ENCODE measurements at places on chromosomes 6 and 20. TPM values are rescaled to one million over a fixed set of nuclear protein-coding genes. Genes with fewer than 3 reads are reported as not detected.
A peak's percentile ranks its signal among the peaks of the same experiment; 100 is the strongest.

GRCh38 chr6:145189836-145190235, 545.5 kb downstream of the EPM2A start:
- H3K4me3 ChIP-seq, result no peak overlapping the region
- H3K27ac ChIP-seq, result no peak overlapping the region
- H3K36me3 ChIP-seq, result no peaks in the 10 kb centered on the region
- no peak for DNase-seq

- no peak for DNase-seq
- H3K36me3 ChIP-seq, result no peaks in the 10 kb centered on the region
- no peak overlapping the region for H3K4me3 ChIP-seq
- H3K4me1 ChIP-seq, result no peaks in the 10 kb centered on the region
- H3K27me3 ChIP-seq, result peaks cover 28% of the 10 kb centered on the region
- H3K27ac ChIP-seq, result no peak overlapping the region
Observed at GRCh38 chr20:20344476-20344875, 23.4 kb upstream of the INSM1 start.

GRCh38 chr6:80921861-80922460, 815.5 kb downstream of the BCKDHB start:
- no peaks in the 10 kb centered on the region for H3K27me3 ChIP-seq
- H3K4me1 ChIP-seq, result no peaks in the 10 kb centered on the region
- no peaks in the 10 kb centered on the region for H3K36me3 ChIP-seq
- DNase-seq, result no peak
- no peak overlapping the region for H3K4me3 ChIP-seq

DNA sequence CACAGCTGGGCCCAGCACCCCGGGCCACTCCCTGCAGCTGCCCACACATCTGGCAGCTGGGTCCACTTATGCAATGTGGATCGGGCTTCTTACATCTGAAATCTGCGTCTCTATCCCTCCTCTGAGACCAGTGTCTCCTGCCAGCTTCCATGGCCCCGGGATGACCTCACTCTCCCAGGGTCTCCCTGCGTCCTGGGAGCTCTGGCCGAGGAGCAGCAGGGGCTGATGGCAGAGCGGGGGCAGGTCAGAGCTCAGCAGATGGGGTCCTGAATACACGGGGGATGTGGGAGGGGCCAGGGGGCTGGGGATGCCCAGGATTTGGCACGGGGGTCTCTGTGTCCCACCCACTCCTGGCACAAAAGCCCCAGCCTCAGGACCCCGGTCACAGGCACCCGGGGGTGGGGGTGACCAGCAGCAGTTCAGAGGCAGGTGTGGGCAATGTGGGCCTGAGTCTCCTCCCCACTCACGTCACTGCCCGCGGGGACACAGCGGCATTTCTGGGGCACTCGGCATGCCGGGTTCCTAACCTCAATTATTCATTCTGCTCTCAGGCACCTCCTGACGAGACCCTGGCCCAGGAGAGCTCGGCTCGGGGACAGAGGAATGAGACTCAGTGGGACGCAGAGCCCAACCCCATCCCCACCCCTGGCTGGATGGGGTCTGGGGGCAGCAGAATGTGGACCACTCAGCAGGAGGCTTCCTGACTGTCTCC, 16.4 kb downstream of the CHRNA4 start:
- H3K4me3 ChIP-seq, result no peak overlapping the region
- H3K27me3 ChIP-seq, result peaks cover 17% of the 10 kb centered on the region
- no peaks in the 10 kb centered on the region for H3K36me3 ChIP-seq

DNA sequence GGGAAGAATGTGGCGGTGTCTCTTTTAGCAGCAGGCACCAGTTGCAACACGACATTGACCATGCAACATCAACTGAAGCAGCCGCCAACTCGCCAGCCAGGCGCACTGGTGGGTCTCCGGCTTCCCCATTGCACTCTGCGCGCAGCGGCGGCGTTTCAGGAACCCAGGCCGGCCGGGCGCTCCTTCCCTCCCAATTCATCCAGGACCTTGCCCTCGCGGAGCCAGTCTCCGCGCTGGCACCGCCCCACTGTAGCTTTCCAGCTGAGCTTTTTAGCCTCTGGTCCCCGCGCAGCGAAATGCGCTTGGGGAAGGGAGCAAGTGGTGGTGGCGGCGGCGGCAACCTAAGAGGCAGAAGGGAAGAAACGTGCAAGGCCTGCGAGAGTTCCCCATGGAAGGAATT, 297.9 kb upstream of the RIMS1 start:
- H3K4me1 ChIP-seq, result no peaks in the 10 kb centered on the region
- H3K27ac ChIP-seq, result no peak overlapping the region
- H3K27me3 ChIP-seq, result no peaks in the 10 kb centered on the region
- DNase-seq, result no peak
- no peaks in the 10 kb centered on the region for H3K36me3 ChIP-seq
- H3K4me3 ChIP-seq, result no peak overlapping the region

DNA sequence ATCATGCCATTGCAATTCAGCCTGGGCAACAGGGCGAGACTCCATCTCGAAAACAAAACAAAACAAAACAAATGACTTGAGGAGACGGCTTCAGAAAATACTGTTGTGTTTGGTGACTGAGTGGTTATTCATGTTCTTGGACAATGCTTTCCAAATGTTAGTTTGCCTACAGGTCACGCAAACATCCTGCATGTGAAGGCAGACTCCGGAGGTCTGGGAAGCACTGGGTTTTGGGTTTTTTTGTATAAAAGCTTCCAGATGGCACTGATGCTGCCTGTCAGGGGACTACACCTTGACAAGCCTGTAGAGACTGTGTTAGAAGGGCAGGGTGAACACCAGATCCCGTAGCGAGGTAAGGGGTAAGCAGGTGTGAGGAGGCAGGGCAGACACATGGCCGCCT, 81.7 kb downstream of the THBS2 start:
- no peak overlapping the region for H3K4me3 ChIP-seq
- no peak overlapping the region for H3K27ac ChIP-seq
- no peak for DNase-seq
- H3K36me3 ChIP-seq, result no peaks in the 10 kb centered on the region

- H3K27me3 ChIP-seq, result no peaks in the 10 kb centered on the region
- H3K36me3 ChIP-seq, result peaks cover 2% of the 10 kb centered on the region
- no peaks in the 10 kb centered on the region for H3K4me1 ChIP-seq
- no peak overlapping the region for H3K4me3 ChIP-seq
- no peak for DNase-seq
Observed at GRCh38 chr6:129475477-129476247, 234.3 kb downstream of the ARHGAP18 start.

DNA sequence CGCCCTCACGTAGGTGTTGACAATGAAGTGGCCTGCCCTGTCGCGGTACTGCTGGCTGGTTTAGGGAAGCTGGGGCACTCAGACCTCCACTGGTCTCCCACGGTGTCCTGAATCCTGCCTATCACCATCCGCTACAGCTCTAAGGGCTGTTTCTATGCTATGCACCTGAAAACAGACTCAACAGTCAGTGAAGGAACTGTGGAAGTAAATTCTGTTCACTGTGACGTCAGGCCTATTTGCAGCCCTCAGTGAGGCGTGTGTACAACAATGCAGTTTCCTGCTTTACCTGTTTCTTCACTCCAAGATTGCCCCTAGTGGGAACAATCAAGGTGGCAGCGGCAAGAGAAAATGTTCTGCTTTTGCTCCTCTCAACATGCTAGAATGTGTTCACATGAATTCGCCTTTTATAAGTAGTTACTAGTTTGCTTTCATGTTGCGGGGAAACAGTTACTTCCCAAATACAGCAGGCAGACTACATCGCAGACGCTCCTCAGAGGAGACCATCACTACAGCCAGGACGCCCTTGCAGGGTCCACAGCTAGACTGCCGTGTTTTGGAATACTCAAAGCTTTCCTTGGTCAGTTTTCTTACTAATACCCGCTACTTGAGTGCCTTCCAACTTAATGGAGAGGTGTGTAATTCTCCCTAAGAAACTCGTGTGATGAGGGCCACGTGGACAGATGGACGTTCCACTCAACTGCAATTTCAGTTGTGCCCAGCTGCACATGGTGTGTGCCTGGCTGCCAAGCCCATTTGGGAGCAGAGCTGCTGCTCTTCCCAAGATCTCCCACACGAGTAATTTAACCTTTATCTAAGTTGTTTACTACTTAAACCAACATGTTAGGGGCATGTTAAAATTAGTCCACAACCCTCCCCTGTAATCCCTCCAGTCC, 25.4 kb downstream of the DIDO1 start:
- H3K27ac ChIP-seq, result peak overlapping the region; percentile 80
- DNase-seq, result no peak
- peak overlapping the region; percentile 80 for H3K4me3 ChIP-seq
- peaks cover 8% of the 10 kb centered on the region for H3K36me3 ChIP-seq
- no peaks in the 10 kb centered on the region for H3K27me3 ChIP-seq

- no peaks in the 10 kb centered on the region for H3K36me3 ChIP-seq
- peak overlapping the region; percentile 67 for H3K4me3 ChIP-seq
- H3K4me1 ChIP-seq, result peaks cover 8% of the 10 kb centered on the region
- H3K27ac ChIP-seq, result peak overlapping the region; percentile 96
Observed at GRCh38 chr6:44655412-44656342, 268.2 kb downstream of the CDC5L start.

DNA sequence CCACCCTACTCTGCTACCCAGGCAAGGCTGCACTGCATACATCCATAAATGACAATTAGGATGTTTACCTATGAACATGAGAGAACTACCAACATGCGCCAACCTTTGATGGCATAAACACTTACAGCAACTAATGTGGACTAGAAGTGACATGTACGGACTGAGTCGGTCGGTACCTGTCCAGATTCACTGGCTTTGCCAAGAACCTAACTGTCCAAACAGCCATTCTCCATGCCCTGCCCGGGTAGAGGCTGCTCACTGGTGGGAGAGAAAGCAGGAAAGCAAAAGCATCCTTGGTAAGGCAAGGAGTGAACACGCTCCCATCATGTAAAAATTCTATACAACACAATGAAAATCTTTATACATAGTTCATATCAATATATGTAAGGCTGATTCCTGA, 30.0 kb downstream of the SYNDIG1 start:
- no peaks in the 10 kb centered on the region for H3K4me1 ChIP-seq
- no peaks in the 10 kb centered on the region for H3K36me3 ChIP-seq
- no peak overlapping the region for H3K4me3 ChIP-seq
- peaks cover 15% of the 10 kb centered on the region for H3K27me3 ChIP-seq
- DNase-seq, result no peak

DNA sequence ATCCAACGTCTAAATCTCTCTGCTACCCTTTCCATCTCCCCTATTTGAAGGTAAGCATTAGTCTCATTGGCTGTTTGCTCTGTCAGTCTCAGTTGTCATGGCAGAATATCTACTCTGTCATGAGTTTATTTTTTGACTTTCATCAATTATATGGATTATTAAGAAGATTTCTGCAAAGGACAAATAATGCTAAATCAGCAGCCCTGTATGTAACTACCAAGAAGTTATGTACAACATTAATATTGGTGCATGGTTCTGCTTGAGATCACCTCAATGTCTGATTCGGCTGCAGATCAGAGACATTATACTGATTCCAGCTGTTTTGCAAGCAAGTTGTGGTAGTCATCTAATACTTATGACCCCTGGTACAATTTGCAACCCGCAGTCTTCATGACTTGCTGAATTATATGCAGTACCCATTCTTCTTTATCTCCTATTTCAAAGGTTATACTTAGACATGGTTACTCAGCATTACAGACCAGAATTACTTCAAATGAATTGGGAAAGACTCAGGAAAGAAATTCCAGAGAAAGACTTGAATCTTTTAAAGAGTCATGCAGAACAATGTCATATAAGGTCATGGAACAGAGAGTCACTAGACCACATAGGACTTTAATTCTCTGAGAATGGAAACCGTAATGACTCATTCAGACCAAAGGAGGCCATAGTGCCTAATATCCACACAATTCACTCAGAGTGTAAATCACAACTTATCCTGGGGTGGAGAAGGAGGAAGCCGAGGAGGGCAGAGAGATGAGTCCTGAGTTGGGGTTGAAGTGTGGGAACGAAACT, 201.4 kb downstream of the IBTK start:
- DNase-seq, result no peak
- H3K4me3 ChIP-seq, result no peak overlapping the region
- H3K4me1 ChIP-seq, result no peaks in the 10 kb centered on the region

GRCh38 chr20:44856442-44856841, 29.1 kb upstream of the YWHAB start:
- peaks cover 12% of the 10 kb centered on the region for H3K4me1 ChIP-seq
- H3K4me3 ChIP-seq, result no peak overlapping the region
- no peaks in the 10 kb centered on the region for H3K36me3 ChIP-seq
- DNase-seq, result no peak

GRCh38 chr6:32664827-32665362, 1.6 kb downstream of the HLA-DQB1 start:
- peak; percentile 32 for DNase-seq
- H3K27me3 ChIP-seq, result peaks cover 8% of the 10 kb centered on the region
- H3K27ac ChIP-seq, result peak overlapping the region; percentile 86

DNA sequence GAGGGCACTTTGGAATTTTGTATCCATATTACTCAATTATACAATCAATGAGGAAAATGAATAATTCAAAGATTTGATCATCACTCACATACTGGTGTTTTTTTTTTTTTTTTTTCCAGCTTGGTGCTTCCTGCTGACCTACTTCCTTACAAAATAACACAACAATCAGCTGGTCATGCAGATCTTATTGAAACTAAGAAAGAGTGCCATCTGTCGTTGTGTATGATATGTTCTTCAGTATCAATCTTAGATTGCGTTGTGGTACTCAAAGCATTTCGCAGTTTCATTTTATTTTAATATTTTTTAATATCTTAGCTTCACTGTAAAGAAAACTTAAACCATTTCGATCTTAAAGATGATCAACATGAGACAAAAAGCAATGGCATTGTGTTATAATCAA, 155.6 kb downstream of the OGFRL1 start:
- H3K4me3 ChIP-seq, result no peak overlapping the region
- no peak for DNase-seq
- H3K27me3 ChIP-seq, result peaks cover 12% of the 10 kb centered on the region

GRCh38 chr20:21505161-21505809, 8.6 kb downstream of the NKX2-2 start:
- peaks cover 82% of the 10 kb centered on the region for H3K27me3 ChIP-seq
- H3K36me3 ChIP-seq, result no peaks in the 10 kb centered on the region
- no peak overlapping the region for H3K27ac ChIP-seq
- H3K4me1 ChIP-seq, result peaks cover 15% of the 10 kb centered on the region
- peak overlapping the region; percentile 81 for H3K4me3 ChIP-seq
- peak; percentile 79 for DNase-seq

NNAT gene
- total RNA-seq, result not detected

SIRT5 gene
- 11.7 TPM for total RNA-seq

CDSN gene
- not detected for total RNA-seq

SPATS1 gene
- total RNA-seq, result not detected

BTN1A1 gene
- total RNA-seq, result 0.10 TPM

WFDC10B gene
- total RNA-seq, result not detected

SLC17A1 gene
- total RNA-seq, result 0.52 TPM

FRS3 gene
- 6.9 TPM for total RNA-seq

KCNQ2 gene
- not detected for total RNA-seq

SIRPB1 gene
- total RNA-seq, result 4.6 TPM

ISM1 gene
- total RNA-seq, result 7.8 TPM
